WTC11 (cell line): ENCODE measurements at places on chromosomes 2 and 18.

DNA sequence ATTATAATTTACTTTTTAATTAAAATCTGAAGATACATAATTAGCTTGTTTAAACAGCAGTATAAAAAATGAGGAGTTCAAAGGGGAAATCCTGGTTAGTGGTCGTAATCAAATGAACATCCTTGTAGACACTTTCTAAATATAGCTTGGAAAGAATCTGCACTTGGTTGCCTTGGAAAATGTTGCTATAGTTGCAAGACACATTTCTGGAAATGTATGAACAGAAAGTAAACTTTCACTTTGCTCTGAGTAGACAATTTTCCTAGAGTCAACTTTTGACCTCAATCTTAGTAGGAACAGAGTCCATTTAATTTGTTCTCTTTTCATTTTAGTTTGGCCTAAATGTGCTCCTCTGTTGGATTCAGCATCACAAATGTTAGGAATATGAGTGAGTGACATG lies 38.3 kb downstream of the GCA start:
- no peak for DNase-seq

DNA sequence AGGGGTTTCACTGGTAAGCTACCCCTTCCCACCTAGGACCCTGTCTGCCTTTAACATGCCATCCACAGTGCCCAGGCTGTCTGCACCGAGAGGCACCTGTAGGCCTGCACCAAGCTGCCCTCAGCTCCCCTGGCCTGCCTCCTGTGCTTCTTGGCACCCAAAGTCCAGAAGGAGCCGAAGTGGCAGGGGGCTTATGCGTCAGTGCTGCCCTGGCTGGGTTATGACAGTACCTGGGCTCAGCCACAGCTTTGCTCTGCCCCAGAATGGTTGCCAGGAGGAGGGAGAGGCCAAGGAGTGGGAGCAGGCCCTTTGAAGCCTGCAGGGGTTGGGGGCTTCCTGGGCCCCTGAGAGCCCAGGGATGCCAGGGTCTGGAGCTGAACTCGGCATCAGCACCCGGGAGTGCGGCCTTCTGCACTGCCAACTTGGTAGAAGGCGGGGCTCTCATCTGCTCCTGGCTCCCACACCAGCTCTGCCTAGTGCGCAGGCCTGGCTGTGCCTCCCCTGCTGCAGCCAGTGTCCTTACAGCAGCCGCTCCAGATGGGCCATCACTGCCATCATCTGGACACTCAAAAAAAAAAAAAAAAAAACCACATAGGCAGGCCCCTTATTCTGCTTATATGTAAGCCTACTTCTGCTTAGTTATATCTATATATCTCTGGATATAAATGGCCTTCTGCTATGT lies 155.4 kb downstream of the THSD7B start:
- peak; percentile 22 for DNase-seq

DNA sequence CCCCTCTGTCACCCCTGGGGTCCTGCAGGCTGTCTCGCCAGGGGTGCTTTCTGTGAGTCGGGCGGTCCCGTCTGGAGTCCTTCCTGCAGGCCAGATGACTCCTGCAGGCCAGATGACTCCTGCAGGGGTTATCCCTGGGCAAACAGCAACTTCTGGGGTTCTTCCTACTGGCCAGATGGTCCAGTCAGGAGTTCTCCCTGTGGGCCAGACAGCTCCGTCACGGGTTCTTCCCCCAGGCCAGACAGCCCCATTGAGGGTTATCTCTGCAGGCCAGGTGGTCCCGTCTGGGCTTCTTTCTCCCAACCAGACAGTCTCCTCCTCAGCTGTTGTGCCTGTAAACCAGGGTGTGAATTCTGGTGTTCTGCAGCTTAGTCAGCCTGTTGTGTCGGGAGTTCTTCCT lies 27.6 kb downstream of the ADNP2 start:
- no peak for DNase-seq

GRCh38 chr2:28436525-28437051 lies 43.9 kb downstream of the FOSL2 start:
- no peak for DNase-seq

- DNase-seq, result no peak
Observed at GRCh38 chr18:63559567-63560491, 17.7 kb downstream of the SERPINB12 start.

DNA sequence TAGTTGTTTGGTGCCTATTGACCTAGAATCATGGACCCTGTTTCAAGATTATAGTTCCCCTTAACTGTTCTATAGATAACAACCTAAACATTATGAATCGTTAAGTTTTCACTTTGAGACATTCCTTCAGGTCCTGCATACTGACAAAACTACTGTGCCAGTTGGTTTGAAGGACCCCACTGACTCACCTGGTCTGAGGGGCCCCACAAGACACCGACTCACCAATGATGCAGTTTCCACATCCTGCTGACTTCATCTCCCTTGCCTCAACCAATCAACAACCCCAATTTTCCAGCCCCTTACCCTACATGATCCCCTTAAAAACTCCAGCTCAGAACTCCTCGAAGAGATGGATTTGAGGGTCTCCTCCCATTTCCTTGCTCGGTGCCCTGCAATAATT lies 89.6 kb upstream of the CCDC141 start:
- DNase-seq, result no peak

DNA sequence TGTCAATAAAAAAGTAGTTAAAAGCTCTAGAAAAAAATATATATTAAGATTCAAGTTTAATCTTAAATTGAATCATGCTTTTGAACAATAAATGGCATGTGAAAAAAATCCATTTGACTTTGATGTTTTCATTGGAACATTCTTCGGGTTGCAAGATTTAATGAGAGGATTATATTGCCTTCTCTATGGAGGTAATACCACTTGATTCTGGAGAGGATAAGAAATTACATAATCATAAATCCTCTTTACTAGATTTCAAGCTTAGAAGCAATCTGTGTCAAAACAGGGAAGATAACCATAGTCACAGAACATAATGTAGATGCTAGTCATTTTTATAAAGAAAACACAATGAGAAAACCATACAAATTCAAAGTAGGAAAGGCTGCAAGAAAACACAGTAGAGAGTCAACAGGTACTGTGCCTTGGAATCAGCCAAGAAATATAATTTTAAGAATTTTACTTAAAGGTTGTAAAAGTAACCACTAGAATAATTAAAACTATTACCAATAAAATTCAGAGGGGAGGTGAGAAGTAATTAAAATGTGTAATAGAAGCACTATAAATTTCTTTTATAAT lies 18.7 kb upstream of the MAPRE2 start:
- no peak for DNase-seq

DNA sequence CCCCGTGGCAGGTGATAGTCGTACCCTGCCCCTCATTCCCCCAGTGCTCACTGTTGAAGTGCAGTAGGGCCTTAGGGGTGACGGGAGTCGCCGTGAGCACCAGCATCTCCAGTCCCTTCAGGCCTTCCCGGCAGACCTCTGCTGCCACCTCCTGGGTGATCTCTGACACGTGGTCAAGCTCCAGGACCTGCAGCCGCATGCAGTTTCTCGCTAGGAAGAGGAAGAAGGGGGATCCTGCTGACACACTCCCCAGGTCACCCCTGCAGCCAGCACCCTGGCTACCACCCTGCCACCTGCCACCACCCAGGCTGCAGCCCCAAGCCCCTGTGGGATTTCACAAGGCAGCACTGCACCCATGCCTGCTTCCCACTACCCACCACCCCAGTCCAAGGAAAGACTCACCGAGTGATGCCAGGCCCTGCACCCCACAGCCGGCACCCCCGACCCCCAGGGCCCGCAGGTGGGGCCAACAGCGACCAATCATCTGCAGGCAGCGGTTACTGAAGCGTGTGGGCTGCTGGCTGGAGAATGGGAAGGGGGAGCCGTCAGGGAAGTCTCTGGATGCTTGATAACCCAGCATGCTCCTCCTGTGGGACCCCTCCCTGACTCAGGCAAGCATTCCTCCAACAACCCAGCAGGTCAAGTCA lies 23.8 kb downstream of the FBXO41 start:
- peak; percentile 76 for DNase-seq

GRCh38 chr18:79868811-79869541 lies 71.2 kb downstream of the KCNG2 start:
- DNase-seq, result no peak

- DNase-seq, result no peak
Observed at GRCh38 chr18:63137999-63138435, 181.6 kb downstream of the BCL2 start.

DNA sequence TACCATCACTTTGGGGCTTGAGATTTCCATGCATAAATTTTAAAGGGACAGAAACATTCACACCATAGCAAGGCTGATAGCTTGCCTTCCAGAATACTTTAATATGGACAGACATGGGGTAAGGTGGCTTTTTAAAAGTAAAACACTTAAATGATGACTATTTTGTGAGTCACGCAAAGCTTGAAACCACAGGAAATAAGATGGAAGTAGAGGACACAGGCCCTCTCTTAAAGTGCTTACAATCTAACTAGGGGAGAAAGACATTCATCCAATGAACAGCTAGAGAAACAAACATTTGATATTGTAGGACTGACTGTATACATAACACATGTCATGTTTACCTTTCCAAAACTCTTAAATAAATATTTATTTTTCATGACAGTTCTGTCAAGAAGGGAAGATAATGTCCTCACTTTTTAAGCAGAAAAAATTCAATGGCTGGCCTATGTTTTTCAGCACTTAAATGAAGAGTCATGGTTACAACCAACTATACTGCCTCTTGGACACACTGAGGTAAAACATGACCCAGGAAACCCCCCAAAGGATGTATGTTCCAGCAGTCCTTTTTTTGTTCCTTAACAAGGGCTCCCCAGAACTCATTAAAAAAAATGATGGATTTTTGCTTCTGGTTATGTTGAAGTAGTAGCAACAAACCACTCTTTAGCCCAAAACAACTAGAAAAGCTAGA lies 120.0 kb upstream of the RBMS1 start:
- no peak for DNase-seq

GRCh38 chr2:225334514-225334913 lies 65.0 kb upstream of the NYAP2 start:
- DNase-seq, result no peak

GRCh38 chr18:13492314-13492713 lies 234.0 kb downstream of the FAM210A start:
- no peak for DNase-seq

GRCh38 chr2:118154176-118154575 lies 65.9 kb downstream of the INSIG2 start:
- no peak for DNase-seq

GRCh38 chr18:11654736-11655605 lies 34.1 kb upstream of the GNAL start:
- DNase-seq, result peak; percentile 84

DNA sequence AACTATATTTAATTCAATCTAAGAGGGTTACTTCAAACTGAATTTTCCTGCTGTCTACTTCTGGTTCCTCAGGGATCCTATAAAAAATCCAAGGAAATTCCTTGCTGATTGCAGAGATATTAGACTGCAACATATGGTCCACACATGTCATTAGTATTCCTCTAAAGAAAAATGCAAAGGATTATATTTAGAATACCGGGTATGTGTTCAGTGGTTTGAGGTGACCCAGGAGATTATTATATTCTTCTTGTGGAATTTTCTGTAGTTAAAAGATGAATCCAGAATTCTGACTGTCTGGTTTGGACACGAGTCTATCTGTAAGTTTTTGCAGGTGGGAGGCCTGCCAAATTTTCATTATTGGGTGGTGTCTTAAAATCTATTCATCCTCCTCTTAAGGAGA lies 18.2 kb downstream of the HOXD1 start:
- DNase-seq, result no peak

DNA sequence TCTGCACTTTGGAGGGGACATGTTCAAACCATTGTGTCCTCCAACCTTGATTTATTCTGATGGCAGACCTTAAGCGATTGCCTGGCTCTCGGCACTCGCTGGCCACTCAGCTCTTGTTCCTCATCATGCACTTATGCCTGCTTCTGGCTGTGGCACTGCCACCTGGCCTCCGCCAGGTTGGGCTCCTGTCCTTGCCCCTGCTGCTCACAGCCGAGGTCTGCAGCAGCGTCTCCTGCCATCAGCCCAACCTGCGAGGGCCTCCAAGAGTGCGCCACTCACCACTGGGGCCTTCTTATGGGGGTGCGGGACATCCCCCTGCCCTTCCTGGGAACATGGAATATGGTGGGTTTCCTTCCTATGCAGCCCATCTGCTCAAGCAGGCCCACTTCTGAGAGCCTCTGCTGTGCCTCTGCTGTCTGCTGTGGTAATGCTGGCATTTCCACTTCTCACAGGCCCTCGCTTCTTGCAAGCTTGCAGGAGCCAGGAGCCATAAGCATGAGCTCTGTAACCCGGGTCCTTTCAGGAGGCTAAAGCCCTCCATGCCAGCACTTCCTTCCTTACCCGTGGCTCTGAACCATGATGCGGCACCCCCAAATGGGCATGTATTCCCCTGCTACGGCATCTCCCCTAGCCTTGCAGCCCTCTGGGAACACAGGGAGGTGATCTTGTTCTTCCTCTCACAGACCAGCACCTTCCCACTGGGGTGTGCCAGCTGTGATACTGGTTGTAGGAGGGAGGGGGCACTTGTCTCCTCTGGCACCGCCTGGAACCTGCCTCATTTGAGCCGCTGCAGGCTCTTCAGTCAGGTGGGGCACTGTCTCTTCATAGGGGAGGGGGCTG lies 58.6 kb upstream of the HS6ST1 start:
- peak; percentile 7 for DNase-seq

DNA sequence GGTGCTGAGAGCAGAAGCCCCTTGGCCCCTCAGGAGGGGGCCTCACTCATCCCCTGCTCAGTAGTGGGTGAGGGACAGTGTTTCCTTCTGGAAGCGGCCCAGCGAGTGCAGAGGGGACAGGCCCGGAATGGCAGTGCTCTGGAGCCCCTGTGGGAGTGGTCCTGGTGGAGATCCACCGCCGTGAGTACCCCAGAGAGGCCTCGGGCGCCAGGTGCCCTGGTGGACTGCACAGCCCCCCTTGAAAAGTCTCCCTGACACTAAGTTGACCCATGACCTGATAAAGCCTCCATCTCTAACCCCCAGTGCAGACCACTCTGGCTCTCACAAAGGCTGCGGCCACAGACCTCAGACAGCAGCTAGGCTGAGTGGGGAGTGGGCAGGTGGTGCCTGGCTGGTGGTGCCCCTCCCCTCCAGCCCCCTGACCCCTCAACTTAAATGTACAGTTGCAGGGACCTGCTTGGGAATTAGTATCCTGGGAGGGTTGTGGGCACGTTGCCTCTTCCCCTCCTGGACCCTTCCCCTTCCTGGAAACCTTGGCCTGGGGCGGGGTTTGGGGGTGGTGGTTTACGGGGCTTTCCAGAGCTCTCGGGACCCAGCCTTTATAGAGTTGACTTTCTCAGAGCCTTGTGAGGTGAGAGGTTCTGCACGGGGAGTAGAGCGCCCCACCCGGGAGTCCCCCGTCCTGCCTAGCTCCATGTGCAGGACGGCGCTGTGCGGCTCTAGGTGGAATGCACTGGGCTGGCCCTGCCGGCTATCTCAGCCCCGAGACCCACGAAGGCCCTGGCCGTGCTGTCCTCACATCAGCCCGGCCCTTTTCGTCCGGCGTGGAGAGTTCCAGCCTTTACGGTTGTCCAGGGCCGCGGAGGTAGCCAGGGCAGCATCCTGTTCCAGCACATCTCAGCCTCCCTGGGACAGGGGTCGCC lies 62.7 kb downstream of the RTP5 start:
- no peak for DNase-seq
